Activated T-cell treated with anti-CD3 and anti-CD28 coated beads, Interleukin-2, amount 50 U/mL, for 72 hours (primary cell): ENCODE measurements at places on chromosomes 2 and 18. TPM values are rescaled to one million over a fixed set of nuclear protein-coding genes. Genes with fewer than 3 reads are reported as not detected.

GRCh38 chr18:22790545-22791309 is 142.4 kb upstream of the RBBP8 start:
- peaks cover 32% of the 10 kb centered on the region for H3K27me3 ChIP-seq
- no peak overlapping the region for H3K27ac ChIP-seq
- DNase-seq: no peak
- H3K4me1 ChIP-seq: no peaks in the 10 kb centered on the region
- H3K4me3 ChIP-seq: no peak overlapping the region

Gene PRKAG3
- not detected for total RNA-seq

- H3K4me1 ChIP-seq: peaks cover 11% of the 10 kb centered on the region
- H3K27ac ChIP-seq: no peak overlapping the region
- DNase-seq: no peak
Observed at GRCh38 chr2:32711219-32711618, 83.4 kb downstream of the TTC27 start.

Gene DSC3
- not detected for total RNA-seq

Gene NRP2
- 2.6 TPM for total RNA-seq

GRCh38 chr2:106026271-106027190 is 167.6 kb downstream of the UXS1 start:
- peaks cover 33% of the 10 kb centered on the region for H3K4me1 ChIP-seq
- H3K27ac ChIP-seq: peak overlapping the region; percentile 29
- no peak overlapping the region for H3K4me3 ChIP-seq
- DNase-seq: no peak
- no peaks in the 10 kb centered on the region for H3K27me3 ChIP-seq
- no peaks in the 10 kb centered on the region for H3K36me3 ChIP-seq

DNA sequence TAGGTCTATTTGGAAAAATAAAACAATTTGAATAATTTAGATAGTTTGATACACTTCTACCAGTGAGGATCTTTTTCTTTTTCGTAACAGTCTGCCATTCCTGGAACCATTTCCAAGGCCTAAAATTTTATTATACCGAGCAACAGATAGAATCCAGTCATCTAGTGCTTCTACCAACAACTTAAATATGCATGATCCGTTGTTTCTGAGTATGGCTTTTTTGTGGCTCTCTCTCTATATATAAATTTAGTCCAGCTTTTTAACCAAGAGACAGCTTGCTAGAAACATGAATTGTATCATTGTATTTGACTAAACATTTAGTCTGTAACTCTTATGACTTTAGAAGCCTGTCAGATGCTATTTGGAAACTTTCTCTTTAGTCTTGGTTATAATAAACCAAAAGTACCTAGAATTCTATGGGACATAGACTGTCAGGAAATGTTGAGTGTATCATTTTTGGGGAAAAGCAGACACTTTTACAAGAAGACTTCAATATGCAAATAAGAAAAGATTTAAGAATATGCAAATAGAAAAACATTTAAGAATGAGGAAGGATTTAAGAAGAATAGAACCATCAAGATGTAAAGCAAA is 161.4 kb downstream of the ZEB2 start:
- H3K4me3 ChIP-seq: peak overlapping the region; percentile 87
- peak overlapping the region; percentile 100 for H3K27ac ChIP-seq
- no peaks in the 10 kb centered on the region for H3K27me3 ChIP-seq
- H3K4me1 ChIP-seq: peaks cover 27% of the 10 kb centered on the region
- H3K36me3 ChIP-seq: no peaks in the 10 kb centered on the region

DNA sequence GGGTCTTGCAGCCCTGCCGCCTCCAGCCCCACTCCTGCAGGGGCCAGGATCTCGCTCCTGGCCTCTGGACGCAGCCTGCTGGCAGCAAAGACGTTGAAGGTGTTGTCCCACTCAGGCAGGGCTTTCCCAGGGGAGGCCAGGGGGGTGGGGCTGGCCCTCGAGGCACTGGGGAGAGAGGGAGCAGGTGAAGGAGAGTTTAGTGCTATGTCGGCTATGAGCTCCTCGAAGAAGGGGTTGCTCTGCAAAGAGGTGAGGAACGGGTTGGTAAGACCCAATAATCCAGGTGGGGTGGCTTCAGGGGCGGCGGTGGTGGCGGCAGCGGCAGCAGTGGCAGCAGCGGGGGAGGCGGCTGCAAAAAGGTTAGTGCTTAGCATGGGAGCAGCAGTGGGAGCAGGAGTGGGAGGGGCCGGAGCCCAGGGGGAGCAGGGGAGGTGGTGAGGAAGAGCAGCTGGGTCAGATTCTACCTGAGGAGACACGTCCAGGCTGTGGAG is 9.7 kb upstream of the SFXN5 start:
- no peaks in the 10 kb centered on the region for H3K27me3 ChIP-seq
- H3K4me3 ChIP-seq: no peak overlapping the region
- H3K36me3 ChIP-seq: no peaks in the 10 kb centered on the region
- H3K27ac ChIP-seq: no peak overlapping the region

DNA sequence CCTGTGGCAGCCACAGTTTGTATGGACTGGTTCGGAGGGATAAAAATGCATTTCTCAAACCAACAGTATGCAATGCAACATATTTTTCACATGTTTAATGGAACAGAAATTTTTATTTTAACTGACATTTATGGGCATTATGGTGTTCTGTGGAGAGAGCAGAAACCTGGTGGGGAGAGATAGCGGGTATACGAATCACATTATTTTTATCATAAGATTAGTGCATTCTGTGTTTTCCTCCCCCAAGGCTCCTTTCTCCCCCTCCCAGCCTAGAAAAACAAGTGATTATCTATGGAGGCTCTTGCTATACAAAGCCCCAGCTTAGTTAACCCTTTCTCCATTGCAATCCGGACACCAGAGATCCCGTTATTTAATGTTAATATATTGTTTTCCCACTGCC is 289.8 kb upstream of the PIK3C3 start:
- H3K4me1 ChIP-seq: no peaks in the 10 kb centered on the region
- no peak overlapping the region for H3K4me3 ChIP-seq
- H3K27ac ChIP-seq: no peak overlapping the region
- DNase-seq: no peak

Gene PTPRM
- total RNA-seq: 6.3 TPM

DNA sequence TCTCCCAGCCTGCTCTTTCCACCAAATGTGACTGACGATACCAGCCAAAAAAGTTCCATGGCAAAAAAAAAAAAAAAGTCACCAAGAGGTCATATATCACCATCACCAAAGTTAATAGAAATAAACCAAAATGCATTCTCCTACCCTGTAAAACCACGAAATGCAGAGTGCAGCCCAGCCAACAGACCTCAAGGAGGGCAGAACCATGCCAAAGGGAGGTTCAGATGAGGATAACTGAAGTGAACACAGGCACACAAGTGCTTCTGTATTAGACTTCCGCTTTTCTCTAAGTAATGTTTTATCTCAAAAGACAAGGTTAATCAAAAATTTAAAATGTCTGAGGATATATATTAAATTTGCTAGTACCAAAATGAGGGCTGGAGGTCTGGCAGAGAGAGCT is 5.5 kb downstream of the SERPINE2 start:
- no peak overlapping the region for H3K4me3 ChIP-seq
- DNase-seq: no peak
- peaks cover 51% of the 10 kb centered on the region for H3K4me1 ChIP-seq
- no peak overlapping the region for H3K27ac ChIP-seq
- H3K27me3 ChIP-seq: peaks cover 6% of the 10 kb centered on the region

Gene ANKRD30B
- total RNA-seq: not detected

Gene KLHL41
- 0.09 TPM for total RNA-seq

- peaks cover 22% of the 10 kb centered on the region for H3K4me1 ChIP-seq
- peak overlapping the region; percentile 10 for H3K27ac ChIP-seq
- H3K4me3 ChIP-seq: peak overlapping the region; percentile 99
- no peak for DNase-seq
- no peaks in the 10 kb centered on the region for H3K36me3 ChIP-seq
Observed at GRCh38 chr18:57631697-57632096, 10.1 kb upstream of the NARS1 start.

- no peak for DNase-seq
- no peak overlapping the region for H3K4me3 ChIP-seq
- H3K36me3 ChIP-seq: no peaks in the 10 kb centered on the region
- no peaks in the 10 kb centered on the region for H3K4me1 ChIP-seq
Observed at GRCh38 chr2:145931781-145932395, 1412.0 kb upstream of the ZEB2 start.

DNA sequence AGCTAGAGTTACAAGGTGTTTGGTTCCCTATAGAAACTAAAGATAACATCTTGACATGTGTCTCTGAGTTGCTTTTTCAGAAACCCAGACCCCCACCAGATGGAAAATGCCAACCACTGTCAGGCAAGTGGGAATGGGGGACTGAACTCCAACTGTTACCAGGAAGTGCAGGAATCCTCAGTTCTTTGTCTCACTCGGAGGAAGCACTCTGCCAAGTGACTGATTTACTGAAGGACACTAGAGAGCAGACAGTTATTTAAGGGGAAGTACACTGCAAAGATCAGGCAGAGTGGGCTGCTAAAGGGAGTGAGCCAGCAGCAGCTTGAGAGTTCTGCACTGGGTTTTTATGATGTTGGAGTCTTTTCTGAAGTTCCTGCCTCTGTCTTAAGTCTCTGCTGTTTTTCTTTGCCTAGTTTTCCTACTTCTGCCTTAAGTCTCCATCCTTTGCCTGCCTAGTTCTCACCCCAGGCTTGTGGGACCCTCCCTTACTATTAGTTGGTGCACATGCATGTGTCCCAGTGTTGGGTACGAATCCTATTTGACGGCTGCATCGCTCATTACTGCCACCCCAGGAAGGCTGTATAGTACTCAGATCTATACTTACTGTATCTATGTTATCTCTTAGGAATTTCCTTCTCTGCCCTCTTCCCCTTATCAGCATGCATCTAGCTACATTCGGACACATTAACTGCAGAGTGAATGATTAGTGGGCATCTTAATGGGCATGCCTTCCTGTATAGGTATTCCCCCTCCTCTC is 97.1 kb downstream of the TEX51 start:
- peaks cover 16% of the 10 kb centered on the region for H3K27me3 ChIP-seq
- no peak overlapping the region for H3K4me3 ChIP-seq
- no peak for DNase-seq
- peaks cover 2% of the 10 kb centered on the region for H3K4me1 ChIP-seq

DNA sequence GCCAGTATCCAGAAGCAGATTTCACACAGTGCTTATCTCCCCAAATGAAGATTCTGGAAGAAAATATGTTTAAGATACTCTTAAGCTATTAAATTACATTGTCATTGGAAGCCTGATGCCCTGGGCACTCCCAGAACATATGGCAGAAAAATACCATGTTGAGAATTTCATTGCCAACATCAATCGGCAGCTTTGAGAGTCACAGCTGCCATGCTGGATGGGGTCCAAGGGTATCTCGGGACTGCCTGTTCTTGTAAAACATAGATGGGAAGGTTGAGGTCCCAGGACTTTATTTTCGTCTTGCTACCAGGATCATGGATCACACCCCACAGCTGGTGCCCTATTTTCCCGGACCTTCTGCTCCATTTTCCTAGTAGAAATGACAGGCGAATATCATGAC is 632.5 kb downstream of the SUCLG1 start:
- no peak for DNase-seq
- no peaks in the 10 kb centered on the region for H3K4me1 ChIP-seq
- no peak overlapping the region for H3K27ac ChIP-seq
- no peaks in the 10 kb centered on the region for H3K27me3 ChIP-seq
- H3K36me3 ChIP-seq: no peaks in the 10 kb centered on the region

Gene FOXI3
- total RNA-seq: not detected

- H3K27me3 ChIP-seq: no peaks in the 10 kb centered on the region
- H3K36me3 ChIP-seq: peaks cover 16% of the 10 kb centered on the region
- no peak overlapping the region for H3K27ac ChIP-seq
- no peak overlapping the region for H3K4me3 ChIP-seq
- no peak for DNase-seq
Observed at GRCh38 chr2:135299658-135300244, 231.3 kb downstream of the ZRANB3 start.

GRCh38 chr2:64524604-64525316 is 632 bp downstream of the AFTPH start:
- peaks cover 7% of the 10 kb centered on the region for H3K36me3 ChIP-seq
- DNase-seq: peak; percentile 53
- peak overlapping the region; percentile 97 for H3K27ac ChIP-seq
- peak overlapping the region; percentile 98 for H3K4me3 ChIP-seq
- H3K4me1 ChIP-seq: peaks cover 55% of the 10 kb centered on the region
- no peaks in the 10 kb centered on the region for H3K27me3 ChIP-seq

DNA sequence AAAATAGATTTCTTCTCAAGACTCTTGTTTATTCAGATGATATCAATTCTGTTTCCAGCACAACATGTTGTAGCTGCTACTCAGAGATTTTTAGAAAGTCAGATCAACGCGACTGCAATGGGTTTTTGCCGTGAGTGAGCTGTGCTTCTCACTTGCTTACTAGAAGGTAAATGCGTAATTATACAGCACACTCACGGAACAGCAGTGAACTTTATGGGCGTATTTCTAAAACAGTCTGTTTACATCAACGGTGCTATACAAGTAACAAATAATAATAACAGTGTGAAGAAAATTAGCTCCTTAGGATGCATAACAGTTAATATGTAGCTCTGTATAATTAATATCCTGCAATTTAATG is 533.6 kb downstream of the RNF144A start:
- H3K27ac ChIP-seq: peak overlapping the region; percentile 99
- peak overlapping the region; percentile 72 for H3K4me3 ChIP-seq
- H3K36me3 ChIP-seq: peaks cover 25% of the 10 kb centered on the region
- peak; percentile 61 for DNase-seq

Gene UGT1A1
- total RNA-seq: not detected

DNA sequence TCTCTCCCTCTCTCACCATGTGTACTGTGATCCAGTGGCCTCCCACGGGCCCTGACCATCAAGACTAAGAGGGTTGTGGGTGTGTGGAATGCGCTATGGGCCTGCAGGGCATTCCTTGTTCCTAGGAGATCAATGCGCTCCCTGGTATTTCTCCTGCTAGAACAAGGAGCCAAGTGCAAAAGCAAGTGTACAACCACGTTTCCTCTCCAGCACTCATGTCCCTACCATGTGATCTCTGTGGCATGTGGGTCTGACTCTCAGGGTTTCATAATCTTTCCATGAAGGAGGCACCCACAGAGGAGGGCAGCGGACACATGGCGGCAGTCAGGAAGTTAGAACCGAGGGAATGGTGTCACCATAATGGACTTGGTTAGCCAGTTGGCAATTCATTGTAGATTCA is 91.4 kb downstream of the MAPK4 start:
- no peaks in the 10 kb centered on the region for H3K4me1 ChIP-seq
- no peak overlapping the region for H3K27ac ChIP-seq
- no peaks in the 10 kb centered on the region for H3K27me3 ChIP-seq
- no peak overlapping the region for H3K4me3 ChIP-seq

Gene TEX44
- total RNA-seq: not detected

Gene MRPL33
- 61.3 TPM for total RNA-seq

Gene GKN1
- total RNA-seq: not detected

Gene SAG
- 0.02 TPM for total RNA-seq

DNA sequence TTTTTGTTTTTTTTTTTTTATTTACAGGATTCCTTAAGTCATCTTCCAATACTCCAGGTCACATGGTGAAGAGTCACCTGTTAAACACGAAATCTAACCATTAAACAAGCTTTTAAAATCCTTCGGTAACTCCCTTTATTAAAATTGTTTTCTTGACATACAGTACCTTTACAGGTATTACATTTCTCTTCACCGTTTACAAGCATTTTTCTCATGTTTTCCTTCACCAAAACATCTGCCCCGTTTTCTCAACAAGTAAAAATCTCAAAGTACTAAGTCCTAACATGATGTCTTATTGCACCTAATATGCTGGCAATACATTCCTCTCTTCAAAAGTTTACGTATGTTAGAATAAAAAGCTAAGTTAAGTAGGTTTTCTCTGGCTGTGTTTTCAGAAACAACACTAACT is 1.1 kb downstream of the PUM2 start:
- H3K27me3 ChIP-seq: no peaks in the 10 kb centered on the region
- peak overlapping the region; percentile 99 for H3K4me3 ChIP-seq
- H3K36me3 ChIP-seq: peaks cover 7% of the 10 kb centered on the region
- H3K27ac ChIP-seq: peak overlapping the region; percentile 96
- DNase-seq: no peak

Gene MTIF2
- 55.7 TPM for total RNA-seq

Gene KLHL29
- total RNA-seq: 2.5 TPM
